ENCODE measurements at places on chromosomes 6 and 20.

DNA sequence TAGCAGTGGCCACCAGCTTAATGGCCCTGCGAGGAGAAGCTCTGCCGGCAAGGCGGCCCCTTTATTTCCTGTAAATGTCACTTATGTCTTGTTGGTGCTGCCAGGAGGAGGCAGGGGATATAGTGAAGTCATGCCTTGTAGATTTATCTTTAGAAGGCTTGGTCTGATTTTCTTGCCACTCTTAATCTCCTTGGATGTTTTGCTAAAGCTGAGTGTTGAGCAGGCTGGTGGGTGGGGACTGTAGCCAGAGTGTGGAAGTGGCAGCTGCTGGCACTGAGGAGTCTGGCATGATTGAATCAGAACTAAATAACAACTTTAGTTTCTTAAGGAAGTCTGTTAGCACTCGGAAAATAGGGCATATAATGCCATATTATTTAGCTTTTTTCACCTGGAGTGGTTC lies 77.9 kb downstream of the PHF20 start:
- DNase-seq = no peak

- DNase-seq = no peak
Measured at GRCh38 chr6:54114991-54115390, 3.7 kb downstream of the MLIP start.

- DNase-seq = no peak
Measured at GRCh38 chr20:17796091-17796563, 96.4 kb downstream of the BANF2 start.

DNA sequence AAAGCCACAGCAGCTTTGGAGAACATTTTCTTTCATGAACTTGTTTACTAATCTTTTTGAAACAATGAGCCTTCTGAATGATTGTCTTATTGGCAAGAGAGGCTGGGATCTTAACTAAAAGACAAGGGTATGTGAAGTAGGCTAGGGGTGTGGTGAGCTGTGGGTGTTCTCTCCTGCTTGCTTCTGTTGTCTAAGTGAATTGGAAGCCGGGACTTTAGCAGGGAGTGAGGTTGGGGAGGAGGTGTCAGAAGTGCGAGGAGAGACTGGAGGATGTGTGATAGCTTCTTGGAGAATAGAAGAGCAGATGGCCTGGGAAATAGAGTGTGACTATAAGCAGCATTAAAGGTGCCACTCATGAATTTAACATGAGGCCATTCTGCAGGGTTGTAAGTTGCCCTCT lies 562.8 kb downstream of the UTRN start:
- DNase-seq = no peak

DNA sequence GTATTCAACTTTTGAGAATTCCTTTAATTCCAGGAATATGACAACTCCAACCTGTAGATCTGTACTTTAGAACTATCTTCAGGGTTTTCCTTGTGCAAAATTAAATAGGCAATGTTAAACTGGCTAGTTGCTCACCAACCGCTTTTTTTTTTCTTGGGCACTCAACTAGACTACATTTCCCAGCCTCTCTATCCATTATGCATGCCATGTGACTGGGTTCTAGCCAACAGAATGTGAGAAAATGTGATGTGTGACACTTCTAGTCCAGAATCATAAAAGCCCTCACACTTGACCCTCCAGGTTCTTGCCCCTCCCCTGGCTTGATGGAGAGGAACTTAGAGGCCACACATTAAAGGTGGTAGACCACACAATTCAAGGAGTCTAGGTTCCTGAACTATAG lies 166.0 kb downstream of the LMBRD1 start:
- no peak for DNase-seq

GRCh38 chr20:64261138-64261537 lies 5.6 kb downstream of the PCMTD2 start:
- DNase-seq = no peak

GRCh38 chr6:14765721-14766390 lies 480.0 kb upstream of the JARID2 start:
- DNase-seq = no peak

GRCh38 chr6:36357872-36358225 lies 21.2 kb upstream of the BNIP5 start:
- no peak for DNase-seq

DNA sequence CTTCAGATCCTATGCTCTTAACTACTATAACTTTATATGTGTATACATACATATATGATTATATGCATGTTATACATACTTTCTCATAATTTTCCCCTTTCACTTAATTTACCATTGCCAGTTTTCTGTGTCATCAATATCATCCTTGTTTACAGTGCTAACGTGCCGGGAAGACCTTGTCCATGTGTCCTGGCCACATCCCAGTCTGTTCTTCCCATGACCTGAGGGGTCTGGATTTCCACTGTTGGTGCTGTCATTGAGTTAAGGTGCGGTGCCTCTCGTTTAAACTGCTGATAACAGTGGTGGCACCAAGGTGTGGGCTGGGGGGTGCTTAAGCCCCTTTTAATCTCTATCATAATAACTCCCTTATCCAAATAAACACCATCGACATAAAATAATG lies 8.5 kb upstream of the SDCBP2 start:
- no peak for DNase-seq

DNA sequence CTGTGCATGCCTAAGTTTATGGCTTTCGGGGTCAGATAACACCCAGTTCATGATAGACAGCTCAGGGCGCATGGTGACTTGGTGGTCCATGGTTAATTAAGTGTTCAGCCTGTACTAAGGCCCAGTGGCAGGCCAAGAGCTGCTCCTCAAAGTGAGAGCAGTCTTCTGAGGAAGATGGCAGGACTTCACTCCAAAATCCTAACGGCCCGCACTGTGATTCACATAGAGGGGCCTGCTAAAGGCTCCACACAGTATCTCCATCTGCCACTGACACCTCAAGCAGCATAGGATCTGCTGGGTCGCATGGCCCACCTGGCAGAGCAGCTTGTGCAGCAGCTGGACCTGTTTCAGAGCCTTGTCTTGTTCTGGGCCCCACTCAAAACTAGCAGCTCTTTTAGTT lies 10.6 kb upstream of the CST7 start:
- no peak for DNase-seq

- DNase-seq = no peak
Measured at GRCh38 chr6:109079981-109080380, 14.7 kb downstream of the SESN1 start.

- DNase-seq = no peak
Measured at GRCh38 chr6:44000164-44000842, 126.9 kb downstream of the MRPL14 start.

DNA sequence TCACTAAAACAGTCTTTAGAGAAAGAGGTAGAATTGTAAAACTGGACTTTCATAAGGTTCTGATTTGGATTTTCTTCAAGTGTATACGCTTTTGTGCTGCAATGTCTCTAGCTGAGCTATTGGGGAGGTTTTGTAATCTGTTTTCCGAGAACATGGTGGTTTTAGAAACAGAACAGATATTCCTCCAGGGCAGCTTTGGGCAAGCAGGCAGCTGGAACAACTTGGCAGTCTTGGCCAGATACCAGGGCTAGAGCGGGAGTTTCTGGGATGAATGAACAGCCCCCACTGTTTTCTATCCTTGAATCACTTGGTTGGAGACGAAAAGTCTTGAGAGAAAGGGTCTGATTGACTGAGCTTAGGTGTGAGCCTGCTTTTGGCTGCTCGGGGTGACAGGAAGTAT lies 17.1 kb upstream of the ARMC2 start:
- no peak for DNase-seq

DNA sequence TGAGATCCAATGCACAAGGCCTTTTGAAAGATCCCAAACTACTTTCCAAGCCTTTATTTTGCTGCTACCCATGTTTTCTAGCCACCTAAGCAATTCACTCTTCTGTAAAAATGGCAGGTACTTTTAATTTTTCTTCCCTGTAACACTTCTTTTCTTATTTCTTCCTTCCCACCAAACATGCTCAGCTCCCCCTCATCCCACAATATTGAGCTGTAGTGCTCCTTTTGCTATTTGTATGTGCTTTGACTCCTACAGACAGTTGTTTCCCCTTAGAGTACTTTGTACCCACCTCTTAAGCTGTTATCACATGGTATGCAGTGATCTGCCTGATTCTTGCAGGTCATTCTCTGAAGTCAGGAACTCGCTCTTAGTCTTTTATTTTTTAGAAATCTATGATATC lies 49.3 kb downstream of the QKI start:
- no peak for DNase-seq

GRCh38 chr20:25242231-25242630 lies 5.7 kb upstream of the PYGB start:
- no peak for DNase-seq

- DNase-seq = no peak
Measured at GRCh38 chr6:145866456-145867396, 52.1 kb upstream of the FBXO30 start.

DNA sequence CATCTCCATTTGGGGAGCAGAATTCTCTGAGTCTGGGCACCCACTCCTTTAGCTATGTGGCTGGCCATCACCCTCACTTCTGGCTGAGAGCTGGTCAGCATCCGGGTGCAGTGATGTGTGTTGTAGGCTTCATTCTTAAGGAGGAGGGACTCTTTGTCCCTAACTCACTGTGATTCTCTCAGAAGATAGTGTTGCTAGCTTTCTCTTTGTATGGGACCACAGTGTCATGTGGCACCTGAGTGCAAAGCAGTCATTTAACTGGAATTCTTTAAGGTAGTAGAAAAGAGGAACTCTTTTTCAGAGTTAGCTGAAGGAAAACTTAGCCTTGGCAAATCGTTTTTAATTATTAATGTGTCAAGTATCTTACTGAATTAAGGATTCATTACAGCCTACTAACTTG lies 165.9 kb downstream of the JARID2 start:
- no peak for DNase-seq

- DNase-seq = no peak
Measured at GRCh38 chr6:70289299-70289698, 13.6 kb downstream of the COL9A1 start.

GRCh38 chr20:44204156-44204831 lies 6.3 kb downstream of the OSER1 start:
- no peak for DNase-seq

- DNase-seq = no peak
Measured at GRCh38 chr6:40383348-40384115, 203.6 kb downstream of the LRFN2 start.

GRCh38 chr6:165820934-165821333 lies 157.9 kb upstream of the PDE10A start:
- DNase-seq = no peak

DNA sequence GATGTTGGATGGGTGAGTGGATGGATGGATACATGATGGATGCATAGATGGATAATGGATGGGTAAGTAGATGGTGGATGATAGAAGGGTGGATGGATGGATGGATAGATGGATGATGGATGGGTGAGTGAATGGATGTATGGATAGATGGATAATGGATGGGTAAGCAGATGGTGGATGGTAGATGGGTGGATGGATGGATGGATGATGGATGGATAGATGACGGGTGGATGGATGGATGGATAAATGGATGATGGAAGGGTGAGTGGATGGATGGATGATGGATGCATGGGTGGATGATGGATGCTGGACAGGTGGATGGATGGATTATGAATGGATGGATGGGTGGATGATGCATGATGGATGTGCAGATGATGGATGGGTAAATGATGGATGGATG lies 175.5 kb downstream of the TAF4 start:
- DNase-seq = no peak

DNA sequence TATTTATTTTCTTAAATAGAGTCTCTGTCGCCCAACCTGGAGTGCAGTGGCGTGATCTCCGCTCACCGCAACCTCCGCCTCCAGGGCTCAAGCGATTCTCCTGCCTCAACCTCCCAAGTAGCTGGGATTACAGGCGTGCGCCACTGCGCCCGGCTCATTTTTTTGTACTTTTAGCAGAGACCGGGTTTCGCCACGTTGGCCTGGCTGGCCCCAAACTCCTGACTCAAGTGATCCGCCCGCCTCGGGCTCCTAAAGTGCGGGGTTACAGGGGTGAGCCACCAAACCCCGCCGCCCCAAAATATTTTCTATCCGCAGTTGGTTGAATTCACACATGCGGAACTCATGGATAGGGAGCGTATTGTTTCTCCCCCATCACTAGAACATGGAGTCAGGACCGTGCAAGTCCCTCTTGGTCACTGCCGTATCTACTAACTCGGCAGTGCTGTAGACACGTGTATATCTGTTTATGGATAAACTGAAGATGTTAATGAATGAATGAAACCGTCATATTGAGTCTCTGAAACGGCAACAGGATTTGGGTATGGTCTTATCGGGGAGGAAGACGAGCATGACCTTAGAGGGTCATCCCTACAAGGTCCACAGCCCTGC lies 904 bp downstream of the MKKS start:
- DNase-seq = no peak

DNA sequence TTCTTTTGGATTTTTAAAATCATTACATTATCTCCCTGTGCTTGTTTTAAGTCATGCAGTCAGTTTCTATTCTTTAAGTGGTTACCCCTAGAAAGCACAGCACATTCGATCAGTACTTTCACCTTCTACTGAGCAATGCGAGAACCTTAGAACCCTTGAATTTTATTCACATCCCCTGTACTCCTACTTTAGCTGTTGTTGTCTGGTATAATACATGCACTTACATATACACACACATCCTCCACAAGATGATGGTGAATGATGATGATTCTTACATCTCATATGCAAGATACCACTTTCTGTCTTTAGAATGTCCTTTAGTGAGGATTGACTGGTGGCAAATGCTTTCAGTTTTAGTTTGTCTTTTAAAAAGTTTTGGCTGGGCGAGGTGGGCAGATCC lies 5.7 kb downstream of the CDC40 start:
- DNase-seq = no peak

DNA sequence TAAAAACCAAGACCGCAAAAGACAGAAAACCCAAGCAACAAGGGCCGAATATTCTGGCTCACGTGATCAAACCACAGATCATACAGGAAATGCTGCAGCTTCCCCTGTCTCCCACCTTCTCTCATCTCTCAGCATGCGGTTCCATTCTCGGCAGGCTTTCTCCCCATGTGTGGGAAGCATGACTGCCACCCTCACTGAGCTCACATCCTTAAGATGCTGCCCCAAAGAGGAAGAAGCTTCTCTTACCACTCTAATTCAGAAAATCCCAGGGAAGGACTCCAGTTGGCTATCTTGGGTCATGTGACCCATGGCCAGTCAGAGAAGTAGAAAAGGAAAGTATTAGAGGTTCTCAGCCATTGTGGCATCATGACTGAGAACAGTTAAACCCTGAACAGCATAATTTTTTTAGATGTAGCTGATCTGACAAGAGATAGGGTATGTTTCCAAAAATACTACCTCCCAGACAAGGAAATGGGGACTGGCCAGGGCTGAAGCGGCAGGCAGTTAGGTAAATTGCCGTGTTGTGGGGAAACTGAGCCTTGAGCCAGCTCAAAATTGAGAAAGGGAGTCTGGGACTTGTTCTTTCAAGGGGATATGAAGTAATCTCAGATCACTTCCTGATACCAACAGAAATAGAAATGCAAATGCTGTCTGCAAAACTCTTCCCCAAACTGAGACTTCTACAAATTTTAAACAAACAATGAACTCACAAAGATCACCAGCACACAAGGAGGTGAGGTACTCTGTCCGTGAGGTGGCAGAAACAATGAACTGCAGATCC lies 37.1 kb upstream of the GRM4 start:
- DNase-seq = peak; percentile 54

GRCh38 chr20:52143277-52143676 lies 48.3 kb downstream of the ZFP64 start:
- no peak for DNase-seq

- DNase-seq = no peak
Measured at GRCh38 chr6:156337801-156338200, 439.4 kb upstream of the ARID1B start.

- peak; percentile 44 for DNase-seq
Measured at GRCh38 chr20:63830841-63831588, at the start of gene ZBTB46. Gene ZBTB46, minus strand, starts transcription at chr20:63831264. Its CDS starts 40,507 bp downstream, at chr20:63790757.

- no peak for DNase-seq
Measured at GRCh38 chr6:34522761-34523160, 33.4 kb downstream of the SPDEF start.
